T-helper 1 cell (primary cell): ENCODE measurements at places on chromosomes 12 and 14.
A peak's percentile ranks its signal among the peaks of the same experiment; 100 is the strongest.

DNA sequence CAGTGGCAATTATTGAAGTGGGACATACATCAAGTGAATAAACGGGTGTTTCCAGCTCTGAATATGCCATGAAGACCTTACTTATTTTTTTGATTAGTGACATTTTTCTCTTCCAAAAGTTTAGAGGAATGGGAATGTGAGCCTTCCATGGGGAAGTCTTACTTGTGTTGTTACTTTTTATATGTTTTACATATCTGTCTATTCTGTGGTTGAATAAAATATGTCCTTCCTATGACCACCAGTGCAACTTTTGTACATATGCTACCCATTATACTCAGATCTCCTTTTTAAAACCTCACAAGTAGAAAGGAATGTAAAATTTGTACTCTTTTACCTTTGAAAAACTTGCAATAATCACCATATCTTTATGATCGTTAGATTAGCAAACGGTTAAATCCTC, 132.7 kb downstream of the MSRB3 start:
- no peak for DNase-seq

DNA sequence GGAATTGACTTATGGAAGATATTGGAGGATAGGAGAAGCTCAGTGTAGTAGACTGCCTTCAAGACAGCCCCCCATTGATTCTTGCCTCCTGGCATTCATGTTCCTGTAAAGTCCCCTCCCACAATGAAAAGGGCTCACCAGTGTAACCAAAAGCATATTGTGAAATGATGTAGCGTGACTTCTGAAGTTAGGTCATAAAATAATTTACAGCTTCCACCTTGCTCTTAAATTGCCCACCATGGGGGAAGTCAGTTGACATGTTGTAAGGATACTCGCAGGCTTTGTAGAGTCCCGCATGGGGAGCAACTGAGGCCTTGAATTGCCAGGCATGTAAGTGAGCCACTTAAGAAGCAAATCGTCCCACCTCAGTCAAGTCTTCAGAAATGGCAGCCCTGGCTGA, 25.1 kb downstream of the GTSF1 start:
- no peak for DNase-seq

DNA sequence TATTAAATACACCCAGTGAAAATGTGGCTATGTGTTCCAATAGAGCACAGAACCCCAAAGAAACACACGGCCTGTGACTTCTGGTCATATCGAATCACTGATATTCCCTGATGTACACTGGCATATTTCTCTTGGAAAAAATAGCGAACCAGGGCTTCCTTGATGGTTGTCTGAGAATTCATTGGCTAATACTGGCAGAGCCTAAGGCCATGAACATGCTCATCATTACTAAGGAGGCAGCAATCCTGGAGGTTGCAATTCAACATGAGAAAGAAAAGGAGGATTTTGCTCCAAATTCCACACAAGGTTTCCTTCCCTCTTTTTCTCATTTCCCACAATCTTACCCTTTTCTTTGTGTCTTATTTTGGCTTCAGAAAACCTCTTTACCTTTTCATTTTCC, 212.9 kb upstream of the HMGA2 start:
- DNase-seq: no peak

DNA sequence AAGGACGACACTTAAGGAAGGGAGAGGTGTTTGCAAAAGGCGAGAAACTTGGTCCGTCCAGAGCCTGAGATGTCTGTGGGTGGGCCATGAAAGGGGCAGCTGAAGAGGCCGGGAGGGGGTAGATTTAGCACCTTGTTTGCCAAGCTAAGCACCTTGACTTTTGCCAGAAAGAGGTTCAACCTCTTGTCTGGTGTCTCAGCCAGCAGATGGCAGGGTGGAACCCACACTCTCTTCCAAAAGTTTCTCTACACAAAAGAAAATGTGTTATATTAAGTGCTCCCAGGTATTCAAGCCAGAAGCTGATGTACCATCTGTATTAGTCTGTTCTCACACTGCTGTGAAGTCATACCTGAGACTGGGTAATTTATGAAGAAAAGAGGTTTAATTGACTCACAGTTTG, 69.9 kb downstream of the SUDS3 start:
- no peak for DNase-seq

DNA sequence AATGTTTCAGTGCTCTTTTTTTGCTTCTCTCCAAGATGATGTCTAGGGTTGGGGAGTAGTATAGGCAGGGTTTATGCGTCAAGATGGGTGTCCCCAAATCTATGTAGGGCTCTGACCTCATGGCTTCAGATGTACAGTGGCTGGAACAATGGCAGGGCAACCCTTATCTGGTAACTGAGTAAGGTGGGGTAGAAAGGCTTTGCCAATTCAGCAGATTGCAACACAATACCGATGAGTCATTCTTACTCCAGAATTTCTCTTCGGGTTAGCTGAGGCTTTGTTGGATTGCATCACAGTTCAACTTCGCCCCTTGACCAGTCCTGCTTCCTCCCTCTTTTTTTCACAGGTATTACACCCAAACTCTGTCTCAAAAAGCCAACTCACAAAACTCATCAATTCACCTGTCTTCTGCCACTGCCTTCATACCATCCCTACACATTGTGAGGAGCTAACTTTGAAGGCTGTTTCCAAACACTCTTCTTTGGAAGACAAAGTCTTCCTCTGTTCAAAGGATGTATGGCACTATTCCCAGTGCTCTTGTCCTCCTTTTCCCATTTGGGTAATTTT, 190.2 kb upstream of the CNOT2 start:
- DNase-seq: no peak

DNA sequence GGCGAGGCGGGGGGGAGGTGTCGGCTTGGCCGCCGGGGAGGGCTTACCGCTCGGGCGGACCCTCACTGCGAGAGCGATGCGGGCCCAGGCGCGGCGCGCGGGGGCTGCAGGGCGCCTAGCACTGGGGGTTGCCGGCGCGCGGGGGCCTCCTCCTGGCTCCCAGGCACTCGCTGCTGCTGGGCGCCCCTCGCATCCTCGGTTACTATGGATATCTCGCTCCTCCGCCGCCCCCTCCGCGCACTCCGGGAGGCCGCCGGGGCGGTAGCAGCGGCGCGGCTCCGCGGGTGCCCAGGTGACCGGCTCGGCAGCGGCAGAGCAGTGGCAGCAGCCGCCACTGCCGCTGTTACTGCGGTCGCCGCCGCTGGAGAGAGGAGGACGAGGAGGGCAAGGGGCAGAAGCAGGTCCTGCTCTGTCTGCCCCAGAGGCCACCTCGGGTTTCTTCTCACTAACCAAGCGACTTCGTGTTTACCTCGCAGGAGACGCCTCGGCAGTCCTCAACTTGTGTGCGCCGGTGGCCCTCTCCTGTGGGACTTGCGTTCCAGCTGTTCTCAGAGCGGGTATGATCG, 250.1 kb downstream of the APAF1 start:
- DNase-seq: no peak

GRCh38 chr14:73763396-73763795, 49.2 kb upstream of the PNMA1 start:
- DNase-seq: no peak

DNA sequence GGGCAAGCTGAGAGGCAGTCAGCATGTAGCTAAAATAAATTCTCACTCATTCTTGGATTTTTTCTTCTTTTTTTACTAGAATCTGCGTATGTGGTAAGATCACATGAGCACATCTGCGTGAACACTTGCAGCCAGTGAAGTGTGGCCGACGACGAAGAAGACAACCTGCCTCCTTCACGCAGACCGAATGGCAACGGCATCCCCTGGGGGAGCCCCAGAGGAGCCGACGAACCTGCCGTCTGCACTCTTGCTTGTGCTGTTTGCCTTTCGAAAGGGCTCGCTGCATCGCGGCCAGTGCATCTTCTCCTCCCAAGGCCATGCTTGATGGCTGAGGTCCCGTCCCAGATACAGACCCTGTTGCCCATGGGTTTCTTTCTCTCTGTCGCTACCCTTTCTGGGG, 113.8 kb downstream of the KCNK10 start:
- no peak for DNase-seq

DNA sequence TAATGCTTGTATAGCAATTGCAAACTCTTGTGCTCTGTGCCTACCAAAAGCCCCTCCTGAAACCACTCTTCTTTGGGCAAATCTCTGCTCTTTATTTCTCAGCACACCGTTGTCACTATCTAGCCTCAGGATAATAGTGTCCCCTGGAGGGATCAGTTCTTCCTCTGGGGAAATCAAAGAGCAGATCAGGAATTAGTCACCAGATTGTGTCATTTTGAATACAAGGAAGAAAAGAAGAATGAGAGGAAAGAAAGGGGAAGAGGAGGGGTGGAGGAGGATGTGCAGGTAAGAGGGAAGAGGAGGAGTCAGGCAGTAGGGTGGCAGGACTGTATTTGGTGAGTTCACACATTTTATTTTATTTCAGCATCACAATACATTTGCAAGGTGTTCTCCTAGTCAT, 256.4 kb downstream of the GRIN2B start:
- DNase-seq: no peak

GRCh38 chr12:62328296-62328921, 68.2 kb downstream of the USP15 start:
- DNase-seq: no peak

DNA sequence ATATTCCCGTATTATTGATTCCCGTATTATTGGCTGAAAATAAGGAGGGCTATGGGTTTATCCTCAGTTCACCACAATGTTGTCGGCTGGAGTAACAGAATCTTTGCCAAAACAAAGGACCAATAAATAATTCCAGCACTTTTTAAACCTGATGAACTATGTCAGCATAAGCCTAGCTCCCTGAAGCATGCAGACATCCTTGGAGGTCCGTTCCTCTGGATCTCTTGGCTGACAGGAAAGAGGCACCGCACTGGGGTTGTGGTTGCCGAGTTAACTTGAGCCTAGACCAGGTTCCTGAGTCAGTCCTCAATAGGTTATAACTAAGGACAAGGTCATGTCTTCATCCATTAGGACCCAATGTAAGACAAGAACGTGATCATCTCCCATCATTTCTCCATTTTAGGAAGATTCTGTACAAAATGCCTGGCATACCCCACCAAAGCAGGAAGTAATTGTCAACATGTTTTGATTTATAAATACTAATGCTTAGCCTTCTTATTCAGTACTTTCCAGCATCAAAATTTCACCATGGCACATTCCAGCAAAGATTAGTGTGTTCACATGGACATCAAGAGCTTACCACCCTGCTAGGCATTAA, 36.6 kb downstream of the NID2 start:
- no peak for DNase-seq

DNA sequence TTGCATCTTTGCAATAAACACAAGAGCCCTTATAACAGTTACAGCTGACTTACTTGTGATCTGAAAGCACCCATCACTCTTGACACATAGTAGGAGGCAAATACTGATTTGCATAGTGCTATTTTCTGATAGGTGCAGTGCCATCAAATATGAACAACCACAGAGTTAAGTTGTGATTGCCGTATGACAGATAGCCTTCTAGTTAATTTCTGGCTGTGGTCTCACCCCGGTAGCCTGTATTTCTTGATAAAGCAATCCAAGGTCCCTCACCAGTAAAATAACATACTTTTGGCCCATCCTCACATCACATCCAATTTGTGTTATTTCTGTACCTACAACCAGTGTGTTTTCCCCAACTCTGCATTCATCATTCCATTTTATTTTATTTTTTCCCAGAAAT, 23.3 kb upstream of the STYK1 start:
- DNase-seq: no peak

DNA sequence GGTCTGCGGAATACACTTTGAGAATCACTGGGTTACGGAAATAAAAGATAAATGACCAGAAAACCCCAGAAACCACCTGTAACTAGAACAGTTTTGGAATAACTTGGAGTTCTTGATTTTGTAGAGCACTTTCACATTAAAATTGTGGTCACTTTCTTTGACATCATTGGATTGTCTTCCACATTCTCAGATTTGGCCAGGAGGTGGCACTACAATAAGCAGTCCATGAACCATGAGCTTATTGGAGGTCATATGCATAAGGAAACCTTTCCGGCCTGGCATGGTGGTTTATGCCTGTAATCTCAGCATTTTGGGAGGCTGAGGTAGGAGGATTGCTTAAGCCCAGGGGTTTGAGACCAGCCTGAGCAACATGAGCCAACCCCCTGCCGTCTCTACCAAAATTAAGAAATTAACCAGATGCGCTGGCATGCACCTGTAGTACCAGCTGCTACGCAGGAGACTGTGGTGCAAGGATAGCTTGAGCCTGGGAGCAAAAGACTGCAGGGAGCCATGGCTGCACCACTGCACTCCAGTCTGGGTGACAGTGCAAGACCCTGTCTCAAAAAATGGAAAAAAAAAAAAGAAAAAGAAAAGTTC, 107.7 kb upstream of the CAND1 start:
- no peak for DNase-seq

- DNase-seq: no peak
These were observed 43.3 kb upstream of the NPFF start for GRCh38 chr12:53550595-53550994.

GRCh38 chr12:94942663-94943062, 60.8 kb downstream of the NDUFA12 start:
- peak; percentile 66 for DNase-seq

GRCh38 chr14:24708684-24709083, 74.7 kb upstream of the GZMB start:
- no peak for DNase-seq

- peak; percentile 49 for DNase-seq
These were observed 220.6 kb upstream of the OR4E1 start for GRCh38 chr14:21894003-21894897.

DNA sequence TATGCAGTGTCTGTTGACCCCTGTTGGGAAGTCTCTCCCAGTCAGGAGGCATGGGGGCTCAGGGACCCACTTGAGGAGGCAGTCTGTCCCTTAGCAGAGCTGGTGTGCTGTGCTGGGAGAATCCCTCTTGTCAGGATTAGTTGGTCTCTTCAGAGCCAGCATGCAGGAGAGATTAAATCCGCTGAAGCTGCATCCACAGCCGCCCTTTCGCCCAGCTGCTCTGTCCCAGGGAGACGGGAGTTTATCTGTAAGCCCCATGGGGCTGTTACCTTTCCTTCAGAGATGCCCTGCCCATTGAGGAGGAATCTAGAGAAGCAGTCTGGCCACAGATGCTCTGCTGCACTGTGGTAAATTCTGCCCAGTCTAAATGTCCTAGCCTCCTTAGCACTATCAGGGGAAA, 13.1 kb upstream of the KLRC1 start:
- no peak for DNase-seq

- no peak for DNase-seq
These were observed 482 bp upstream of the IFI27L2 start for GRCh38 chr14:94129758-94130414.

DNA sequence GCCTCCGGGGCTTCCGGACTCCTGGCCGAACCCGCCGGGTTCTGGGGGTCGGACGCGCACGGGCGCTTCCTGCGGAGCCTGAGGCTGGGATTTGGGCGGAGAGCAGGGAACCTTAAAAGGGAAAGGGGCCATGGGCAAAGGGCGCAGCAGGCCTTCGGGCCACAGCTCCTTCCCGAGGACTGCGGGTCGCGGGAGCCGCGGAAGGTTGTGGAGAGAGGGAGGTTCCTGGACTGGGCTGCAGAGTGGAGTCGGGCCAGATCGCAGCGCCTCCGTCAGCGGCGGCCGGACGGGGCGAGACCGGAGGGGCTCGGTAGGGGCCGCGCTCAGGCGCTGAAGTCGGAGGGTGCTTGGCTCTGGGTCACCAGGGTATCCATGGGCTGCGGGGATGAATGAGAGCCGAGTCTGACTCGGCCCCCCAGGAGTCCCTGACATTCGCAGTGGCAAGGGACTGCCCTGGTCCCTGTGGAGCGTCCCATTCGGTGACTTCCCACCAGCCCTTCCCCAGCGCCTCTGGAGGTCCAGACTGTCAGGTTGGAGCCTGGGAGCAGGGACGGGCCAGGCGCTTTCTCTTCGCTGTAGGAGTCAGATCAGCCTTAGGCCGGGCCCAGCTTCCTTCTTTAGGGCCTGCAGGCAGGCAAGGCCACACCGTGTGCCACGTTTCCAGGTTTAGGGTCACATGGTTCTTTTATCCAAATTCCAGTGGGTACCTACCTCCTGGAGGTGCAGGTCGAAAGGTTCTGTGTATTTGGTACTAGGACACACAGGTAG, 938 bp upstream of the SLC25A29 start:
- no peak for DNase-seq
